ENCODE measurements at places on chromosomes 7 and 10.

GRCh38 chr10:8360814-8361509 lies 306.5 kb downstream of the GATA3 start:
- DNase-seq = no peak

DNA sequence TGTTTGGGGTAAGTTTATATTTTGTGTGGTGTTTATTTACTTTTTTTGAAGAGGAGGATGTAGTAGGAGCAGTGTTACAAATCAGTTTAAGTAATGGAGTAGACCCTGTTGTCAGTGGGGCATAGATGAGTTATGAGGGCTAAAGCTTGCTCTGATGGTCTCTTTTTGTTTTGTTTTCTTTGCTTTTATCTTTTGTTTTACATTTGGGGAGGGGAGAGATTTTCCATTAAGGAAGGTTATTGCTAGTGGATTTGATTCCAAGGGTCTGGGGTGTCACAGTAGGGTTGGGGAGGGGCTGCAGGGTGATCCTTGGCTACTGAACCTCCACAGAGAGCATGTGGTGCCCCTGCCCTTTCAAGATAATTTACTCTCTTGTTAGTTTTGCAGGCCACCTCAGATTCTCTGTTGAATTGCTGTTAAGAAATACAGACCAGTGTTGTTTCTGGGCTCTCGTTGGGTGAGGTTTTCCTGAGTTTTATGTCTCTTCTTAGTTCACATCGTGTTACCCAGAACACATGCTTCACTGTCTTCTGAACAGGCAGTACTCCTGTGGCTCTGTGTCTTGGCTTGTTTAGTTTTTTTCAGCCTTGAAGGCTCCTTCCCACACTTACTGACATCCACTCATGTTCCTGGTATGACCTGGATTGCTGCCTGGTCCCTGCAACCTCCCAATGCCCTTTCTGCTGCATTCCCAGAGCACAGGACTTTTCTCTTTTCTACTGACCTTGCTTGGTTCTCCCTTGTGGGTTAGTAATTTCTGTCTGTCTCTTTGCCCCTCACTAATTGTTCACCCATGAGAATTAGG lies 4.2 kb downstream of the KIFBP start:
- DNase-seq = peak; percentile 81

GRCh38 chr10:120042705-120043104 lies 150.2 kb downstream of the SEC23IP start:
- DNase-seq = no peak

GRCh38 chr7:152869041-152869676 lies 109.6 kb downstream of the ACTR3B start:
- no peak for DNase-seq

GRCh38 chr10:3500408-3500856 lies 284.6 kb downstream of the KLF6 start:
- peak; percentile 91 for DNase-seq

DNA sequence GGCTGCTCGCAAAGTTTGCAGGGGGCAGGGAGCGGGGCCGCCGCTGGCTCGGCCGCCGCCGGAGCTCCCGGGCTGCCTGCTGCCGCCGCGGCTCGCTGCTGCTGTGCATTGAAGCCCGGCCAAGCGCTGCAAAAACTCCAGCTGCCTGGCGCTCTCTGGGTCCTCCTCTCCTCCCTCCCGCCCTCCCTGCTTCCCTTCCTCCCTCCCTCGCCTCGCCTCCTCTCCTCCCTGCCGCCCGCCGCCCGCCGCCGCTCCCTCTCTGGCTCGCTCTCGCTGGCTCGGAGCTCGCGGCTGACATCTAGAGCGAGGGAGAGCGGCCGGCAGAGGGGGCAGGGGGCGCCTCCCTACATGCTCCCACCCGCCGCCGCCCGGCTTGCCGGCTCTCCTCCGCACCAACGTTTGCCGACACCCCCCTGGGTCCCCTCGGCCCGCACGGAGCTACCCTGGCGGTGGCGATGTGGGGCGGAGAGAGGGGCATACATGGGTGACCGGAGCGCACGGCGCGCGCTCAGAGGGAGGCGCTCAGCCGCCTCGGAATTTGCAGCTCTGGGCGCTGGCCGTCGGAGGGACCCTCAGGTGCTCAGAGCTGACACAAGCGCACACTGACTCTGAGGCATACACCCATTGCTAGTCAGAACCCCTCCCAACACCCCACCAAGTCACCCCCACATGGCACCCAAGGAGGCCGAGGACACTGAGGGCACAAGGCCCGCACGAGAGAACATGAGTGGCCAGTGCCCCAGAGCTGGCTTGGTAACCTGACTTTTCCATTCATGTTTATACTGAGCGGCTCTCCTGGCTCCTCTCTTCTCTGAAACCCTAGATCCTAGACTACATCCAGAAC lies 1.2 kb upstream of the PLXNA4 start:
- DNase-seq = peak; percentile 91
